ENCODE measurements at places on chromosomes 13 and 19. TPM values are rescaled to one million over a fixed set of nuclear protein-coding genes. Genes with fewer than 3 reads are reported as not detected.

DNA sequence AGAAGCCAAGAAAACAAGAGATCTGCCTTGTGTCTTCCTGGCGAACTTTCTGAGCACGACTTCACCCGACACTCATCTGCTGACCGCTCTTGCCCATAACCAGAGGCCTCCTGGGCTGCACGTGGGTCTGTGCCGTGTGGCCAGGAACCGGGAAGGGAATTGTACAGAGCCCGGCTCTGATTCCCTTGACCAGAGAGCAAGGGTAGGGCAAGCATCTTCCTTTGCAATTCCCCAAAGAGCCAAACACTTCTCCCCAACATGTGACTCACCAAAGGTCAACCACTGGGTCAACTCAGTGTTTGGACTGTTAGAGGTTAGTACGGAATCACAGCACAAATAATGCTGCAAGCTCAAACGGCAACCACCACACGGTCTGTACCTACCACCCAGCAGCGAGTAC, 48.9 kb downstream of the KLF2 start:
- no peak for DNase-seq

- DNase-seq, result no peak
Measured at GRCh38 chr13:102593466-102593865, 3.3 kb upstream of the TPP2 start.

SIGLEC7 gene
- 48.6 TPM for total RNA-seq

- DNase-seq, result no peak
Measured at GRCh38 chr13:113902986-113903775, 39.3 kb upstream of the GAS6 start.

WDR87 gene
- total RNA-seq, result not detected

GRCh38 chr13:92315265-92315664, 911.3 kb upstream of the GPC6 start:
- DNase-seq, result no peak

DNA sequence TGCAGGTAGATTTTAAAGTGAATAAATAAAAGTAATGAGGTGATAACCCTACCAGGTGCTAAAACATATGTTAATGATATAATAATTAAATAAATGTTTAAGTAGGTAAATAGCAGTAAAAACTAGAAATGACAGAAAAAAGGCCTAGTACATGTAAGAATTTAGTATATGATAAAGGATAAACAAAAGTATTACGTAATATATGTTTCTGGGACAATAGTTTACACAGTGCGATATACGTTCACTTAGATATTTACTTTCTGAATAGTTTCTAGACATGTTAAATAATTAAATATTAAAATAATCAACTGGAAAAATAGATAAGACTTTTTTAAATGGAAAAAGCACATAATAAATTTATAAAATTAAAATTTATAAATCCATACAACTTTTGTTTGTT, 340.9 kb downstream of the LIG4 start:
- no peak for DNase-seq

GRCh38 chr19:18789422-18789869, 1.7 kb downstream of the COMP start:
- no peak for DNase-seq
